ENCODE measurements at places on chromosomes 4 and X.

DNA sequence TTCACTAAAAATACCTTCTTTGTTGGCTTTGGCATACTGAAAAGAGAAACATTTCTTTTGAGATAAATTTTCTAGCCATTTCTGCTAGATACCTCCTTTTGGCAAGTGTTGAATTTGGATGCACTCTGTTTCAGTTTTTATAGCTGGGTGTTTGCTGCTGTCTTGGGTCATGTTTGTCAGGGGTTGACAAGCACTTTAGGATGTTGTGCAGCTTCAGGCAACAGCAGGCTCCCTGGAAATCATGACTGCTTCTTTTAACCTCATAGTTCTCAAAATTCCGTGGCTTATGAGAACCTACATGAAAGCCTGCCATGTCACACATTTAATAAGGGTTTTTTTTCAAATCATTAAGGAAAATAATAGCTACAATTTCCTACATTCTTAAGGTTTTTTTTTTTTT is 36.7 kb downstream of the CCSER1 start:
- DNase-seq = no peak

DNA sequence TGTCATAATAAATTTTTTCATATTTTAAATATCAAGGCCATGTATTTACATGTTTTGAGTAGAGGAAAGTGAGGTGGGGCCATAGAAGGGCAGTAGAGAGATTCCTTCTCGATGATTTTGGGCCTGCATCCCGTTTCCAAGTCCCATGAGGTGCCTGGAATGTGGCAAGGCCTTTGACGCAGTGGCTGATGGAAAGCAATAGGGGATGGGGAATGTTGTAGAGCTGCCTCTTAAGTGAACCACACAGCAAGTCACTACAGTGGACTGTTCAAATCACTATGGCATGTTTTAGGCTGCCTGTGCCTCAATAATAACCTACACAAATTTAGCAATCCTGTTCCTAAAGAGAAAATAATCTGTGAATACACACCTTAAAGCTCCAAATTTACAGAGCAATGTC is 48.3 kb downstream of the ANXA5 start:
- DNase-seq = no peak

DNA sequence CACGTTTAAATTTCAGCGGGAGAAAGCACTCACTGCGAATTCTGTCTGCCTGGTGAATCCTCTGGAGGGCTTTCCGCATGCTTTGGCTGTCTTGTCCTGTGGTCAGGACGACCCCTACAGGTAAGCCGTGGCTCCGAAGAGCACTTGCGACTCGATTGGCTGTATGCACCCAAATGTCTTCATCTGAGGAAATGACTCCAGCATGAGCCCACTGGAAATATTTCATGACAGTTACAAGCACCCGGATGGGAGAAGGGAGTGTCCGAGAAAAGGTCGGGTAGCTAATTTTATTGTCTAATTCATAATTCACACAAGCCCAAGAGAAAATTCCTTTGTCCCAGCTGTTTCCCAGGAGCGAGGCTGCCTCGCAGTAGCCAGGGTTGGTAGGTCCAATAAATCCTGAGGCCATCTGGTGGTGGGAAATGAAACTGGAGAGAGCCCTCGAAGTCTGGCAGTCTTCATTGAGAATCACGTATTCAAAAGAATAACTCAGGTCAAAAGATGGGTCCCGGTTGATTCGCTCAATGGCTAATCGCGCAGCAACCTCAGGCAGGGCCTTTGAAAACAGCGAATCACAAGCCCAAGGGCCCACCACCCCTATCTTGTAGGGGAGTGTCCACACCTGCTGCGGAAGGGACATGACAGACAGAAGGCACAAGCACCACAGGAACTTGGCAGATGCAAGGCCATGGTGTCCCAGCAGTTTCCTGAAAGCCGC is 6.6 kb downstream of the GUCY2F start:
- DNase-seq = no peak

DNA sequence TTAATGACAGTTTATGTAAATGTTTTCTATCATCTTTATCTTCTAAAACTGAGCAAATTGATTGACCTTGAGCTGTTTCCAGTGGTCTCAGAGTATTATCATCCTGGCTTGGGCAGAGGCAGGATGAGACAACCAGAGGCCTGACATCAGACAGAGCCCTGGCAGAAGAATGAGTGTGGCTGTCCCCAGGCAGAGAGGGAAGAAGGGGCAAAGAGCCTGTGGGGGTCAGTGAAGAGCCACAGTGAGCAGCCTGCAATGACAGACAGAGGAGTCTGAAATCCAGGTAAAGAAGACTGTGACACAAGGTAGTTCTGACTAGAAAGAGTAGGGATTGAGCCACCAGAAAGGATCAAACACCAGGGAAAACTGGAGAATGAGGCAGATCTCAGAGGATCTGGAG is 182.4 kb upstream of the ARSJ start:
- no peak for DNase-seq

GRCh38 chr4:48350871-48351270 is 9.5 kb downstream of the SLAIN2 start:
- no peak for DNase-seq

DNA sequence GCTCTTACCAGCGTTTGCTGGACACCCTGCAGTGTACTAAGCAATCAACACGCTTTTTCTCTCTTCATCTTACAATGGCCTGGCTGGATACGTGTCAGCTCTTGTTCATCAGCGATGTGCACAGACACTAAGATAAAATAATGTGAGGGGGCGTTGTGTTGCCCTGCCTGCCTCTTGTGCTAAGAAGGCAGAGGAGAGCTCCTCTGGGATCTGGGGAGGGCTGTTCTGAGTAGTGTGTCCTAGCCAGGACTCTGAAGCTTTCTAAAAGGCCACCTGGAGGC is 49.7 kb downstream of the NELFA start:
- no peak for DNase-seq

DNA sequence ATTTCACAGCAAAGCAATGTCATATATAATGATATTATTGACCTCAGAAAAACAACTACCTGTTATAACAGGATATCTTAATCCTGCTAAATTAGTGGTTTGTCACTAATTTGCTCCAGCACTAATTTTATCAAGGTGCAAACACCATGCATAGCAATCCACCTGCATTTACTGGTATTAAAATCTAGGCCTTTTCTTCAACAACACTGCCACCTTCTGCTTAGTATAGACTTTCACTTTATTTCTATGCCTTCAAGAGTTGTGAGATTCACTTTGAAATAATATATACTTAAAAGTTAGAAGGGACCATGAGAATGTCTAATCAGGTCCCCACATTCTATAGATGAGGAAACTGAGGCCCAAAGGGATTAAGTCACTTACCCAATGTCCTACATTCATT is 82.1 kb upstream of the IQCM start:
- no peak for DNase-seq

GRCh38 chr4:144645102-144645630 is 790 bp upstream of the HHIP start:
- DNase-seq = no peak

GRCh38 chr4:112213856-112214255 is 17.7 kb upstream of the AP1AR start:
- no peak for DNase-seq

- DNase-seq = no peak
Measured at GRCh38 chrX:154751669-154752271, 893 bp upstream of the GAB3 start.

DNA sequence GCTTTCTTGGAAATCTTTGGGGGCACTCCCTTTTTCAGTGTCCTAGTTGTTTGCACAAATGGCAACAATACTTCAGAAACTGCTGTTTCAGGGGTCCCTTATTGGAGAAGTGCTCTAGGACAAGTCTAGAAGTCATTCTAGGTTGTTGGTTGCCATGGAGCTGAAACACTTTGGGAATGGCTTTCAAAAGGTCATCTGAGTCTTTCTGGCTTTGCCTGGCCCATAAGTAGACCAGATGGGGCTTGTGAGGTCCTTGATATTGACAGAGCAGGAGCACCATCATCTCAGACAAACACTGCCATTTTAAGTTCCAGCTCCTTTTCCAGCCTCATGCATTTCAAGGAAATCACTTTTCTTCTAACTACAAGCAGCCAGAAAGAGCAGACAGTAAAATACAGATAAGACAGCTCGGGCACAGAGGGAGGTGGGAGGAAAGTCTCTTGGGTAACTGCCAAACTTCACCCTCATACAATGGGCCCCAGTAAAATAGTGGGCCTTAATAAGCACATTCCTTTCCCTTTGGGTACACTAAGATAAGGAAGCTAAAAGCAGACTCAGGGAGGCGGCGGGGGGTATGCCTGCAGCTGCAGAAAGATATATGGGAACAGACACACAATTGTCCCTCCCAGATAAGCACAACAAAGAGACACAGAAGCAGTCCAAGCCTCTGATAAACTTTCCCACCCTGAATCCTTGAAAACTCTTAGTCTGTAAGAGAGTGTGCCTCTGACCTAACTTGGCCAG is 8.5 kb upstream of the NXF3 start:
- no peak for DNase-seq

GRCh38 chr4:53012738-53013137 is 150.6 kb downstream of the RASL11B start:
- no peak for DNase-seq

GRCh38 chr4:14562901-14563300 is 439.4 kb upstream of the CPEB2 start:
- no peak for DNase-seq

GRCh38 chr4:139009702-139010101 is 5.9 kb upstream of the NOCT start:
- DNase-seq = no peak

GRCh38 chr4:156547439-156547838 is 424.2 kb downstream of the PDGFC start:
- no peak for DNase-seq

- peak; percentile 47 for DNase-seq
Measured at GRCh38 chrX:153032397-153033118, 23.7 kb upstream of the PNMA3 start.

- no peak for DNase-seq
Measured at GRCh38 chrX:149230689-149231088, 274.4 kb downstream of the IDS start.

GRCh38 chr4:126455865-126456264 is 1141.1 kb downstream of the FAT4 start:
- DNase-seq = no peak

GRCh38 chr4:142452161-142452855 is 393.8 kb downstream of the INPP4B start:
- no peak for DNase-seq

- DNase-seq = no peak
Measured at GRCh38 chr4:88533937-88534750, 10.6 kb upstream of the PYURF start.

DNA sequence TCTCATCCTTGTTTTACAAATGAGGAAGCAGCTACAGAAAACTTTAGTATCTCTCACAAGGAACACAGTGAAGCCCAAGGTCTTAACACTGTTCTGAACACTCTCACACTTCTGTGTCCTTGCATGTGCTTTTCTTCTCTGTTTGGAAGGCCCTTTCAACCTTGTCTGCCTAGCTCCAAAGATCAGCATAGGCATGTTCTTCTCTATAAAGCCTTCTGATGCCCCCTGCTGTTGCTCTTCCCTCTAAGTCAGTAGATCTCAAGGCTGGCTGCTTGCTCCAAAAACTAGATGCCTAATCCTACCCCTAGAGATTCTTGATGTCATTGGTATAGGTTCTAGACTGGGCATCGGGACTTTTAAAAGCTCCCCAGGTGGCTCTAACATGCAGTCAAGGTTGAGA is 5.9 kb downstream of the APOO start:
- peak; percentile 1 for DNase-seq

GRCh38 chr4:1151541-1151940 is 20.8 kb downstream of the SPON2 start:
- DNase-seq = no peak

DNA sequence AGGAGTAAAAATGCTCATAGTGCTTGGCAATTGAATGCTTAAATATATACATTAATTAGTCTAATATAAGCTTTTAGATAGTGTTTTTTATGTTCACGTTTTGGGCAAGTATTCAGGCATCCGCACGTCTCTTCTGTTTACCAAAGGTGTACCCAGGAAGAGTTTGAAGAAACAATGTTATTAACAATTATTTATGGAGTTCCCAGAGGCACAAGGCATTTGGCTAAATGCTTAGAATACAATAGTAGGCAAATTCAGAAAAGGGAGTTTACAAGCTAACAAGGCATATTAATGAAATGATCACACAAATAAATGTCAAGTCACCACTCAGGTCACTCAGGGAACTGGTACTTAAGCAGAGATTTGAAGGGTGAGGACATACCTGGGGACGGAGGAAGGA is 294.8 kb downstream of the TENM3 start:
- no peak for DNase-seq

DNA sequence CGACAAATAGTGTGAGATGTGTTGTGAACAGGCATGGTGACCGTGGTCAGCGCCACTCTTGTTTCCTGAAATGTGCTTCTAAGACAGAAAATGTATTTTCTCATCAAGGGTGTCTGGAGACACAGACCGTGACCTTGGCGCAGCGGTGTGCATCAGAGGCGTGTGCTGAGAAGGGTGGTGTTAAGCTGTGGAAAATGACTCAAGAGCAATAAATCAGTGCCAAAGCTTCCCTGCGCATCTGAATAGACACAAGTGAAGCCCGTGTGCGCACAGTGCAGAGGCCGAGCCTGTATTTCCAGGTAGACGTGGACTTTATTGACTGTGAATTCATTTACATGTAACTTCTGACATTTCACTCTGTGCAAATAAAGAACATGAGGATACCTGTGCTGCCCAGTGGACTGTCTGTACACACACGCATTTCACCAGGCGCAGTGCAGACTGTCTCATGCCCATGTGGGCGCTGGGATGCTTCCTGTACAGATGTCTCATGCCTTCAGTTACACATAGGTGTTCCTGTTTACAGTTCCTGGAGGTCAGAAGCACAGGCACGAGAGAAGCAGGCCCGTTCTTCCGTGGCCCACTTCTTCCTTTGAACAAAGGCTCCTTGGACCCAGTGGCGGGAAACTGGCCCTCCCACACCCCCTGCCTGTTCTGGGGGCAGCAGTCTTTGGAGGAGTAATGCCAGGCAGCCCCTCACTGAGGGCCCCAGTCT is 31.9 kb downstream of the NSG1 start:
- no peak for DNase-seq

- DNase-seq = no peak
Measured at GRCh38 chr4:105241451-105241850, 94.8 kb downstream of the TET2 start.

GRCh38 chr4:808860-809570 is 16.9 kb downstream of the CPLX1 start:
- DNase-seq = no peak

DNA sequence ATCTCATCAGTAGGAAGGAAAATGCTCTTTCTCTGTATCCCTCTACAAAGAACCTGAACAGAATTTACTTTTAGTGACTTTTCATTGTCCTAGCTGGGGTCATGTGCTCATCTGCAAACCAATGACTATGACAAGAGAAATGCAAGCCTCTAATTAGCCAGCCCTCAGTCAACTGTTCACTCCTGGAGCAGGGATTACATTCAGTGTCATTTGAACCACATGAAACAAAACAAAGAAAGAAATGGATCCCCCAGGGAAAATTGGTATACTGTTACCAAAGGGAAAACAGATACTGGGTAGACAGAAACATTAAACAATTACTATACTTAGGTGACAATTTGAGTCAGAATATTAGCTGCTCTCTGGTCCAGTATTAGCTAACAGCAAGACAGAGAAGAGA is 173.6 kb downstream of the RCHY1 start:
- DNase-seq = no peak

- no peak for DNase-seq
Measured at GRCh38 chr4:40978548-40978947, 228.8 kb downstream of the NSUN7 start.

- DNase-seq = no peak
Measured at GRCh38 chr4:11252149-11252548, 176.5 kb downstream of the HS3ST1 start.

GRCh38 chr4:47490550-47490949 is 5.5 kb downstream of the ATP10D start:
- DNase-seq = no peak

GRCh38 chr4:180169394-180169793 is 2073.8 kb upstream of the TENM3 start:
- DNase-seq = no peak
